ENCODE measurements at places on chromosomes 12 and 14. TPM values are rescaled to one million over a fixed set of nuclear protein-coding genes. Genes with fewer than 3 reads are reported as not detected.

Gene NGB
- total RNA-seq: not detected

Gene CD27
- not detected for total RNA-seq

GRCh38 chr14:99213527-99213971, 58.4 kb downstream of the BCL11B start:
- peaks cover 2% of the 10 kb centered on the region for H3K27me3 ChIP-seq
- no peaks in the 10 kb centered on the region for H3K4me1 ChIP-seq
- H3K27ac ChIP-seq: no peak overlapping the region

DNA sequence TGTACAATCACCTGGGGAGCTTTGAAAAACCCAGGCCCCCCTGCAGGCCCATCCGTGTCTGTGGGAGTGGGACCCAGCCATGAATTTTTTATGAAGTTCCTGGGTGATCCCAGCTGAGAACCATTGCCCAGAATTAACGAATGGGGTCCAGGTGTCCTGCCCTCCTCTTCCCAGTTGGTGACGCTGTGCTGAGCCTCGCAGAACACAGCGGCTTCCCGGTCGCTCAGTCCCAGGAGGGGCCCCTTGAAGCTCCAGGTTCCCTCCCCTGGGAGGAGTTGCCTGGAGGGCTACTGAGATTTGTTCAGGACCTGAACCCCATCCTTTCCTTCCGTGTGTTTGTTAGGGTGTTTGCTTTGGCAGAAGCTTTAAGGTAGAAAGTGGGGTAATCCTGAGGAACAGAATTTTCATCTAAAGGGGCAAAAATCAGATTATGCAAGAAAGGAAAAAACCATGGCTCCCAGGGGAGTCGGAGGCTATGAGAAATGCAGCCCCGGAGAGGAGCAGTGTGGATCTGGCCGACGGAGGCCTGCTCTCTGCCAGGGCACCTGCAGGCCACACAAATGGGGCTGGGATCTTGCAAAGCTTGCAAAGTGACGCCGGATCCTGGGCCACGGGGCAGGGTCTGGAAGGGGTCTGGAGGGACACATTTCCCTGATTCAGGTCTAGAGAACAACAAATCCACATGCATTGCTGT, 164.7 kb upstream of the PRMT8 start:
- no peak for DNase-seq
- H3K4me1 ChIP-seq: no peaks in the 10 kb centered on the region
- no peak overlapping the region for H3K4me3 ChIP-seq

Gene WNT5B
- total RNA-seq: 10.1 TPM

DNA sequence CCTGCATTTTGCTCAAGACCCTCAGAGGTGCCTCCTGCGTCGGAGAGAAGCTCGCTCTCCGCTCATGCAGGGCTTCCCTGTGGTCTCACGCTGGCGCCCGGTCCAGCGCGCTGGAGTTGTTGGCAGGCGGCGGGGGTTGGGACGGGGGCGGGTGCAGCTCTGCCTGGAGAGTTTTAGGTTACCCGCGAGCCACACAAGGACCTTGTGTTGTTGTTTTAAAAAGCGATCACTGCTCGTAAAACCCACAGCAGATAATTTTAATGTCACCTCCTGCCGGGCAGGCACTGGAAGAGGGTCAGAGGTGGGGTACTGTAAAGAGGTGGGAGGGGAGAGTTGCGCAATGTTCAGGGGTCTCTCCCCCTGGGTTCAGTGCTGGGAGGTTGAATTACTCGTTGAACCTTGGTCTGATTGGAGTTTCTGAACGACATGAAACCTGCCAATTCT, 850 bp downstream of the SMOC1 start:
- peaks cover 1% of the 10 kb centered on the region for H3K36me3 ChIP-seq
- peaks cover 15% of the 10 kb centered on the region for H3K4me1 ChIP-seq
- peaks cover 34% of the 10 kb centered on the region for H3K27me3 ChIP-seq
- H3K4me3 ChIP-seq: peak overlapping the region; percentile 79
- H3K27ac ChIP-seq: peak overlapping the region; percentile 36
- DNase-seq: no peak

DNA sequence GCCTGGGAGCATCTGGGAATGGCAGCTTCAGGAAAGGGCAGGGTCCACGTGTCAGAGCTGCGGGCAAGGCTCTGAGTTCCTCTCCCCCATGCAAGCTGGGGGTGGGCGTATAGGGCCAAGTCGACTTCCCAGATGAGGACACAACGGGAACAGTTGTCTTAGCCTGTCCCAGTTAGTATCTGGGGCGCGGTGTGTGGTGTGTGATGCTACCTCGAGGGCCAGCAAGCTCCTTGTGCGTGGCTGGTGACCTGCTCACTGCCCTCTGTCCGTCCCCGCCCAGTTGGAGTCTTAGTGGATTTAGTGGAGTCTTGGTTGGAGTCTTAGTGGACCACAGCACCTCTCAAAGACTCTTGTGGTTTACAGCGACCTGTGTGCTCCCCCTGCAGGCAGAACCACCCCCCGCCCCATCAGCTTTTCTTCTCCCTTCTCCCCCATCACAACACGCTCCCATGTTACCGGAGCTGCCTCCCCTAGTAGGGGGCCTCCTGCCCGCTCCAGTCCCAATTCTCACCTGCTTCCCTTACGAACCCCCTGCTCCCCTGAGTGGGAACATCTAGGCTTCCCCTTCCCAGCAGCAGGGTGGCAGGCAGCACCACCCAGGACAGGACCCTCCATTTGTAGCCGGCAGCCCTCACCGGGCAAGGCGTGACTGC, 8.7 kb downstream of the ASPG start:
- H3K27me3 ChIP-seq: peaks cover 11% of the 10 kb centered on the region
- H3K4me3 ChIP-seq: no peak overlapping the region
- no peak for DNase-seq
- peaks cover 3% of the 10 kb centered on the region for H3K4me1 ChIP-seq
- H3K27ac ChIP-seq: no peak overlapping the region

DNA sequence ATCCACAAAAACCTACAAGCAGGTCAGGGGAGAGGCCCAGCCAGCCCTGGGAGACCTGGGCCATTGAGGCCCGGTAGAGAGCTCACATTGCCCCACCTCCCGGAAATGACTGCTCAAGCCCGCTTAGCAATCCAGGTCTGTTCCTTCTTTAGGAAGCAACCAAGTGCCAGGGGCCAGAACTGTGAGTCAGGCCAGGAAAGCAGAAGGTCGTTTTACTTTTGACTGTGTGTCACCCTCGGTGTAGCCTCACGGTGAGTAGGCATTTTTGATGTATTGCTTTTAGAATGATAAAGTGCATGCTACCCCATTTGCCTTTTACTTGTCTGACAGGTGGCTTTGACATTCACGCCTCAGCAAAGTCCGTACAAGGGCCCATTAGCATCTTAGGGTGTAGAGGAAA, 25.4 kb upstream of the PWP1 start:
- no peak for DNase-seq
- H3K4me3 ChIP-seq: no peak overlapping the region
- H3K4me1 ChIP-seq: peaks cover 1% of the 10 kb centered on the region
- H3K27me3 ChIP-seq: peaks cover 7% of the 10 kb centered on the region
- no peaks in the 10 kb centered on the region for H3K36me3 ChIP-seq

Gene DIP2B
- total RNA-seq: 30.2 TPM

Gene SLC8B1
- total RNA-seq: 11.0 TPM

DNA sequence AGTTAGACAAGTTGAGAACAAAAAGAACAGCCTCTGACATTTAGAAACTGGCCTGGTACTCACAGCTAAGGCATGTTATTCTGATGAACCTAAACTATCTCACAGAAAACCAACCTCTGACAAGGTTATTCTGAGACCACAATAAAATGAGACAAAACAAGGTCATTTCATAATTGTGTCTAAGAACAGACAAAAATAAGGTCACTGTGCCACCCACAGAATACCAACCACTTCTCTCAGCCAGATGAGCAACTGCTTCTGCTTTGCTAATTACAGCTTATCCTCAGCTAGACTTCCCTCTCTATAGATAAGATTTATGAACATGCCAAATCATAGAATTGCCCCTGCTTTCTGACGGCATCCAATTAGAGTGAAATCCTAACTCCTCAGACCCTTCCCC, 52.2 kb upstream of the CRACR2A start:
- no peak overlapping the region for H3K27ac ChIP-seq
- peaks cover 4% of the 10 kb centered on the region for H3K36me3 ChIP-seq
- no peaks in the 10 kb centered on the region for H3K27me3 ChIP-seq
- DNase-seq: no peak
- H3K4me3 ChIP-seq: no peak overlapping the region

DNA sequence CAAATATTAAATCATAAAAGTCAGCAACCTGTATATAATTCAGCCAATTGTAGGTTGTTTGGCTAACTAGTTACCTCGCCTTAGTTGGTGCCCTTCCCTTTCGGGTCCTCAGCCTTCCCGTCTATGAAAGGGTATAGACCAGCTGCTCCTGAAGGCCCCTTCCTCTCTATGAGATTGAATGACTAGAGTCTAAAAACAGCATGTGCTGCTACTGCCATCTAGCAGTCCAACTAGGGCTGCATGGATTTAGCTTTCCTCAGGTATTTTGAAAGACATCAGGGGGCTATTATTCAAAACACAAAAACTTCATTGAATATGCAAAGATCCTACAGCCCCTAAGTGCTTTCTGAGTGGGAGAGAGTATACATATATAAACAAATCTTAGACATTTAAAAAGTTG, 37.0 kb upstream of the TMEM263 start:
- H3K27ac ChIP-seq: no peak overlapping the region
- no peak overlapping the region for H3K4me3 ChIP-seq
- H3K27me3 ChIP-seq: no peaks in the 10 kb centered on the region
- no peaks in the 10 kb centered on the region for H3K36me3 ChIP-seq
- DNase-seq: no peak

- no peaks in the 10 kb centered on the region for H3K27me3 ChIP-seq
- H3K36me3 ChIP-seq: no peaks in the 10 kb centered on the region
- H3K4me3 ChIP-seq: no peak overlapping the region
These were observed 344.9 kb upstream of the STXBP6 start for GRCh38 chr14:25394791-25395391.

Gene KDM2B
- total RNA-seq: 79.2 TPM

Gene NKX2-8
- total RNA-seq: not detected

- no peak overlapping the region for H3K4me3 ChIP-seq
- peaks cover 13% of the 10 kb centered on the region for H3K36me3 ChIP-seq
- H3K27me3 ChIP-seq: no peaks in the 10 kb centered on the region
- DNase-seq: no peak
- peaks cover 23% of the 10 kb centered on the region for H3K4me1 ChIP-seq
These were observed 25.0 kb downstream of the PRICKLE1 start for GRCh38 chr12:42564556-42564955.

DNA sequence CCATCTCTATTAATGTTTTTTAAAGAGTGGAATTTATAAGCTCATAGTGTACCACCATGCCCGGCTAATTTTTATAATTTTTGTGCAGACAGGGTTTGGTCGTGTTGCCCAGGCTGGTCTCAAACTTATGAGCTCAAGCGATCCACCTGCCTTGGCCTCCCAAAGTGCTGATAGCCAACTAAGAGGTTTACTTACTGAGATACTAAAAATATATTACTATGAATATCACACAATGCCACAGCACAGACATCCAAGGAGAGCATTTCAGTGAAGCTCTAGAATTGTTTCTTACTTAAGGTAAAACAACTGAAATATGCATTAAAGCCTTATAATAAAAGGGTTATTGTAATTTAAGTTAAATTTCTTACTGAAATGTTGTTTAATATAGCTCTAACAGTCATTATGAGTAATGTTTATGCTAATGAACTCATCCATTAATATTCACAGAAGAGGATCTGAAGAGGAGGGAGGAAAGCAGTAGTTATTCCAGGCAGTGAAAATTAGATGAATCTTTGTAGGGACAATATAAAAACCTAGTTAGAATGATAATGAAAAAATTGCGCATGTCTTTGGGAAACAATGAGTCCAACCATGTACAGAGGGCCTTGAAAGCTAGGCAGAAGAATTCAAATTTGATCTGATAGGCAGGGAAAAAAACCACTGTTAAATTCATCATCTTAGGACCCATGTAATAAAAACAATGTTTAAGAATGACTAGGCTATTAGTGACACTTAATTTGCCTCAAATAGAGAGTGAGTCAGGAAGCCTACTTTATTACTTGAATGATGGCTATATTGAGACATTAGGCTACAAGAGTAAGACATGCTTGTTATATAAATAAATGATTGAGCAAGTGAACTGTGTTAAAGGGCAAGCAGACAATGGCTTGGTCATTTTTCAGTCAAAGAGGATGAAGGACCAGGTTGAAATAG, 99.2 kb downstream of the SLC41A2 start:
- no peak for DNase-seq
- H3K36me3 ChIP-seq: no peaks in the 10 kb centered on the region
- no peak overlapping the region for H3K4me3 ChIP-seq
- H3K27ac ChIP-seq: no peak overlapping the region

GRCh38 chr12:51210690-51211395, 7.0 kb downstream of the POU6F1 start:
- H3K27me3 ChIP-seq: no peaks in the 10 kb centered on the region
- no peak for DNase-seq
- no peak overlapping the region for H3K4me3 ChIP-seq
- no peak overlapping the region for H3K27ac ChIP-seq
- no peaks in the 10 kb centered on the region for H3K36me3 ChIP-seq

Gene FGF6
- not detected for total RNA-seq

DNA sequence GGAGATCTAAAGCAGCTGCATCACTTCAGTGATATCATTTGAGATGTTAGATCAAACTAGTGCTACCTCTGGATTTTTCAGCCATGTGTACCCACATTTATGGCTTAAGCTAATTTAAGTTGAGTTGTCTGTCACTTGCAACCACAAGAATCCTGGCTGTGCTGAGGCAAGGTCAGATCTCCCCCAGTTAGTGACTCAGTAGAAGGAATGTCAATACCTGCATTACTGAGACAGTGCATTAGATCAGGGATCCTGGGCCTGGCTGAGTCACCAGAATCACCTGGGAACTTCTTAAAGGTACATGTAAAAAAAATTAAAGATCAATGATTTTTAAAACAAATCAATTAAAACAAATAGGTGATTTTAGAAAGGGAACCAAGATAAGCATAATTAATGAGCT, 84.6 kb upstream of the GRIN2B start:
- H3K27me3 ChIP-seq: peaks cover 11% of the 10 kb centered on the region
- H3K27ac ChIP-seq: no peak overlapping the region
- no peak for DNase-seq

GRCh38 chr14:67970923-67971322, 151.3 kb downstream of the RAD51B start:
- DNase-seq: no peak
- H3K27me3 ChIP-seq: no peaks in the 10 kb centered on the region
- H3K27ac ChIP-seq: no peak overlapping the region
- peaks cover 13% of the 10 kb centered on the region for H3K36me3 ChIP-seq
- peaks cover 25% of the 10 kb centered on the region for H3K4me1 ChIP-seq

Gene RIC8B
- 24.7 TPM for total RNA-seq
